ENCODE measurements at places on chromosomes 7 and 10. TPM values are rescaled to one million over a fixed set of nuclear protein-coding genes. Genes with fewer than 3 reads are reported as not detected.

The GIMAP8 gene
- total RNA-seq: 24.3 TPM

The CDHR3 gene
- total RNA-seq: 7.1 TPM

The RPP30 gene
- 26.5 TPM for total RNA-seq

The PRPS1L1 gene
- total RNA-seq: not detected

The ERVW-1 gene
- total RNA-seq: not detected

The TMEM225B gene
- 2.6 TPM for total RNA-seq

The LIPK gene
- not detected for total RNA-seq

The HABP2 gene
- total RNA-seq: 25.6 TPM

The UPK3B gene
- total RNA-seq: 1.9 TPM

The SYT15B gene
- total RNA-seq: 5.7 TPM

The CHAT gene
- not detected for total RNA-seq

The ANKRD30A gene
- not detected for total RNA-seq

The HOXA4 gene
- 11.2 TPM for total RNA-seq

The CCL24 gene
- not detected for total RNA-seq

The VIPR2 gene
- total RNA-seq: 0.91 TPM

The PON1 gene
- not detected for total RNA-seq

The TMEM176B gene
- 345 TPM for total RNA-seq

The KCP gene
- total RNA-seq: 44.6 TPM

The ANKRD61 gene
- total RNA-seq: 0.19 TPM

The TRIM50 gene
- total RNA-seq: 0.19 TPM

The ACSM6 gene
- not detected for total RNA-seq

The EMX2 gene
- total RNA-seq: 82.8 TPM

The AKR1C4 gene
- total RNA-seq: not detected

The PGAM2 gene
- total RNA-seq: 2.1 TPM

The LRRN3 gene
- 1.1 TPM for total RNA-seq

The PRRT4 gene
- not detected for total RNA-seq

The FKBP6 gene
- 0.13 TPM for total RNA-seq

The HOXA13 gene
- 0.44 TPM for total RNA-seq

The ITPRID1 gene
- not detected for total RNA-seq

The CDK13 gene
- 50.9 TPM for total RNA-seq

The GSDME gene
- total RNA-seq: 11.7 TPM

The MINDY3 gene
- total RNA-seq: 31.5 TPM

The FAM185A gene
- total RNA-seq: 10.4 TPM

The TSPAN14 gene
- total RNA-seq: 183 TPM

The OR2F2 gene
- not detected for total RNA-seq

The GIMAP7 gene
- total RNA-seq: 43.6 TPM

The IDI2 gene
- not detected for total RNA-seq

The UBN2 gene
- total RNA-seq: 22.2 TPM

The ARMC3 gene
- total RNA-seq: 5.5 TPM

The GLRX3 gene
- total RNA-seq: 52.5 TPM

The FAM180A gene
- total RNA-seq: 1.7 TPM

The SLC26A5 gene
- 1.2 TPM for total RNA-seq

The CTAGE4 gene
- total RNA-seq: 4.9 TPM

The HOGA1 gene
- total RNA-seq: 28.8 TPM

The TAS2R41 gene
- not detected for total RNA-seq

The FGFR2 gene
- total RNA-seq: 59.4 TPM

The OR2A1 gene
- total RNA-seq: not detected

The GRM3 gene
- total RNA-seq: not detected

The GPC2 gene
- 1.8 TPM for total RNA-seq

The TRIM56 gene
- 54.5 TPM for total RNA-seq

The HTR7 gene
- total RNA-seq: 0.38 TPM

The SPDYE8 gene
- total RNA-seq: not detected

The ADGRA1 gene
- 0.91 TPM for total RNA-seq

The ANLN gene
- 1.2 TPM for total RNA-seq

The SFTPA2 gene
- total RNA-seq: 0.13 TPM

The FBXO24 gene
- total RNA-seq: 0.60 TPM

The CDHR1 gene
- 1.1 TPM for total RNA-seq
